ENCODE measurements at places on chromosomes 3 and 15. TPM values are rescaled to one million over a fixed set of nuclear protein-coding genes. Genes with fewer than 3 reads are reported as not detected.
A peak's percentile ranks its signal among the peaks of the same experiment; 100 is the strongest.

DNA sequence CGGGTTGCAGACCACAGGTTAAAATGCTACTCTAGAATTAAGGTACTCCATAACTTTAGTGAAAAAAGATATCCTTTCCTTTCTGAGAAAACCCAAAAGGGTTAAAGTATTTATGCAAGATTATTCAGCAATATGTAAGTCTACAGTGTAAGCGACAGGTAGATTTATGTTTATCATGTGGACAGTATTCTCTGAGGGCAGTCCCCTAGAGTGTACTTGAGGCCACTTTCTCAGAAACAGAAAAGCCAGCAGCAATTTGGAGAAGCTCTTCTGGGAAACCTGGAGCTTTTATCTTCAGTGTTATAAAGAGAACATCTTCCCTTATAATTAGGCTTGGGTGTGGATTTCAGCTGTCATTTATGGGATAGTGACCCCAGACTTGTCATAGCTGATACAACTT, 8.9 kb downstream of the ST3GAL6 start:
- H3K4me3 ChIP-seq: no peak overlapping the region
- DNase-seq: no peak
- H3K27me3 ChIP-seq: no peaks in the 10 kb centered on the region
- H3K27ac ChIP-seq: no peak overlapping the region
- peaks cover 6% of the 10 kb centered on the region for H3K4me1 ChIP-seq

- H3K4me1 ChIP-seq: no peaks in the 10 kb centered on the region
- no peaks in the 10 kb centered on the region for H3K36me3 ChIP-seq
- H3K27me3 ChIP-seq: no peaks in the 10 kb centered on the region
- no peak overlapping the region for H3K4me3 ChIP-seq
- no peak overlapping the region for H3K27ac ChIP-seq
These were observed 7.2 kb downstream of the MESP2 start for GRCh38 chr15:89783111-89783860.

The PLA1A gene
- 0.41 TPM for polyA plus RNA-seq

The ROPN1B gene
- polyA plus RNA-seq: 3.6 TPM

DNA sequence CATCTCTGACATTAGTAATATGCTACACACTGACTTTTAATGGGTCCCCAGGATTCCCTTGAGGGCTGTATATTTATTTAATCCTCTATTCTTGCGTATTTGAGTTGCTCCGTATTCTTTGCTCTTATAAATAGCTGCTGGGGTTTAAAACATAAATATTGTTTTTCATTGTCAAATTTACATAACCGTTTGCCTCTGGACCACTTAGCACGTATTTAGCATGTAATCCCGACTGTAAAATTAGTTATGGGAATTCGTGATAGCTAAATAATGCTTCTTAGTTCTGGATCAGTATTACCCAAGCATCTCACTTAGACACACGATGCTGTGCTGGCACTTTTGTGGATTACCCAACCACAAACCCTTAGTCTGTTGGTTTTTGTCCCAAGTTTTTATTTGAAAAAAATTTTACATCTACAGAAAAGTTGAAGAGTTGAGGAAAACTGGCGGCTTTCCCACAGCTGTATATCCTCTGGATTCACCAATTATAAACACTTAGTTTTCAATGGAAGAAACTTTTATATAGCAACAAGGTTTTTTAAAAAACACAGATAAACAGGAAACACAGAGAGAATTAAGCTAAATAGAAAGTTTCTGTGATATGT, 296.8 kb upstream of the TPM1 start:
- no peak for DNase-seq
- H3K36me3 ChIP-seq: peaks cover 8% of the 10 kb centered on the region
- H3K4me3 ChIP-seq: no peak overlapping the region
- peaks cover 11% of the 10 kb centered on the region for H3K4me1 ChIP-seq

GRCh38 chr15:48467801-48468200, 136.6 kb downstream of the DUT start:
- no peak for DNase-seq
- no peaks in the 10 kb centered on the region for H3K4me1 ChIP-seq
- peaks cover 33% of the 10 kb centered on the region for H3K36me3 ChIP-seq
- H3K4me3 ChIP-seq: no peak overlapping the region

The EIF2A gene
- polyA plus RNA-seq: 101 TPM

GRCh38 chr15:63899193-63899592, 65.4 kb upstream of the HERC1 start:
- no peaks in the 10 kb centered on the region for H3K4me1 ChIP-seq
- H3K4me3 ChIP-seq: no peak overlapping the region
- no peaks in the 10 kb centered on the region for H3K36me3 ChIP-seq
- H3K27ac ChIP-seq: no peak overlapping the region
- H3K27me3 ChIP-seq: no peaks in the 10 kb centered on the region
- DNase-seq: no peak

DNA sequence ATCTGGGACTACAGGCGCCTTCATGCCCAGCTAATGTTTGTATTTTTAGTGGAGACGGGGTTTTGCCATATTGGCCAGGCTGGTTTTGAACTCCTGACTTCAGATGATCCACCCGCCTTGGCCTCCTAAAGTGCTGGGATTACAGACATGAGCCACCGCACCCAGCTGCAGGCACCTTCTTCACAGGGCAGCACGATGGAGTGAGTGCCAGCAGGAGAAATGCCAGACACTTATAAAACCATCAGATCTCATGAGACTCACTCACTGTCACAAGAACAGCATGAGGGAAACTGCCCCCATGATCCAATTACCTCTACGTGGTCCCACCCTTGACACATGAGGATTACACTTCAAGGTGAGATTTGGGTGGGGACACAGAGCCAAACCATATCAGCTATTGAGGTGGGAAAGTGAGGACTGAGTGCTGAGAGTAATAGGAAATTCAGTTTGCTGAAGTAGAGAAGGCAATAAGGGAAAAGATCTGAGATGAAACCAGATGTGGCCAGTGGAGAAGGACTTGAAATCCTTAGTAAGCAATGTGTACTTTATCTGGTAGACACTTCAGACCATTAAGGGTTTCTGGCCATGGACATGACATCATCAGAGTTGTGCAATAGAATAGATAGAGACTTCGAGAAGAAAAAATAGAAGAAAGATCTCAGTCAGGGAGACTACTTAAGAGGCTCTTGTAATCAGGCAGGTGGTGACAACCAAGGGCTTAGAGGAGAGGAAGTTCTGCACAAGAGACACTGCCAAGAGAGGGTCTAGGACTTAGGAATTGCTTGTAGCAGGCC, 18.1 kb upstream of the ATP13A5 start:
- DNase-seq: no peak
- no peak overlapping the region for H3K4me3 ChIP-seq
- H3K4me1 ChIP-seq: no peaks in the 10 kb centered on the region
- no peak overlapping the region for H3K27ac ChIP-seq

GRCh38 chr15:41955100-41955499, 17.3 kb downstream of the EHD4 start:
- no peak overlapping the region for H3K27ac ChIP-seq
- H3K4me1 ChIP-seq: peaks cover 2% of the 10 kb centered on the region
- DNase-seq: no peak
- H3K27me3 ChIP-seq: no peaks in the 10 kb centered on the region
- no peak overlapping the region for H3K4me3 ChIP-seq
- peaks cover 4% of the 10 kb centered on the region for H3K36me3 ChIP-seq

GRCh38 chr15:69562564-69562963, 109.9 kb downstream of the RPLP1 start:
- H3K4me1 ChIP-seq: peaks cover 16% of the 10 kb centered on the region
- H3K36me3 ChIP-seq: no peaks in the 10 kb centered on the region
- H3K27ac ChIP-seq: no peak overlapping the region
- H3K27me3 ChIP-seq: no peaks in the 10 kb centered on the region

- DNase-seq: no peak
- H3K27ac ChIP-seq: no peak overlapping the region
- H3K4me3 ChIP-seq: no peak overlapping the region
- H3K4me1 ChIP-seq: no peaks in the 10 kb centered on the region
These were observed 31.5 kb upstream of the SCAANT1 start for GRCh38 chr3:63943678-63944077.

The PRSS50 gene
- 0.59 TPM for polyA plus RNA-seq

DNA sequence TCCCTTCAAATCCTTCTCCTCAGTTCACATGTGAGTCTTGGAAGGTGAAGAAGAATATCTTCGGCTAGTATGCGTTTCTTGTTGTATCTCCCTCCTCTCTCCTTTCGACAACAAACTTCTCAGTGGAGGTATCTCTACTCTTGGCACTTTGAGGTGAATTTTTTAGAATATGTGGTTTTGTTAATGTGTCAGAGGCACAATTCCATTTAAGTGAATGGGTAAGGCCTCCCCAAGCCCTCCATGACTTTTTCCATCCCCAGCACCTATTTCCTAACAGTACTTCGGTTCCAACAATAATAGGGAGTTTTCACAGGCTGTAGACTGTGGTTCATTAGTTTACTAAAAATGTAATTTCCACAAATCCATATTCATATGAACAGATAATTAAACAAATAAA, 74.2 kb downstream of the TM4SF4 start:
- H3K36me3 ChIP-seq: no peaks in the 10 kb centered on the region
- H3K27ac ChIP-seq: peak overlapping the region; percentile 70
- peaks cover 12% of the 10 kb centered on the region for H3K4me1 ChIP-seq
- H3K4me3 ChIP-seq: no peak overlapping the region
- no peaks in the 10 kb centered on the region for H3K27me3 ChIP-seq
- DNase-seq: no peak

DNA sequence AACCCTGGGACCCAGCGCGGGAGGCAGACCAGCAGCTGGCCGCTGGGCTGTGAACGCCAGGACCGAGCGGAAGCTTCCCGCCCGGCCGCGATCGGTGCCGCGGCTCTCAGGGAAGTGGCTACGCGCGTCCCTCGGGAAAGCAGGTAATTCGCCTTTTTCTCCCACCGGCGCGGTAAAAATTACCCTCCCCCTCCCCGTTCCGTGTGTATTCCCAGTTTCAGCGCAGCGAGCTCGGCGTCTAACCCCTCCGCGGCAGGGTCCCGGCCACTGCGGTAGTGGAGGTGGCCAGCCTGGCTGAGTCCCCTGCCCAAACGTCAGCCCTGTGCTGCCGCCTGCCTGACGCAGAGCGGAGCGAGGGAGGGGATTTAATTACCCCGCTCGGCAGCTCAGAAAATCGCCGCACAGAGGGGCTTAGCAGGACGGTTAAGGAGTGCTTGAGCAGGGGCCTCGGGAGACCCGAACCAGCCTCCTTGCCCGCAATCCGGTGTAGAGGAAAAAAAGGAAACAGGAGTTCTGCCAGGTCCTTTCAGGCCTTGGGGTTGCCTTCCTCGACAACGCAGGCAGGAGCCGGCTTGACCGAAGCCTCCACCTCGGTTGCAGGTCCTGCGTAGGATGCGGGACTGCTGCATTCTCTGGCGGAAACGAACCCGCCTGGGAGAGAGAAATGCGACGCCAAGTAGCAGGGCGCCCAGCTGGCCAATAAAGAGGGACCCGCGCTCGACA, 2.9 kb downstream of the GATA2 start:
- H3K36me3 ChIP-seq: no peaks in the 10 kb centered on the region
- no peak for DNase-seq
- H3K4me1 ChIP-seq: peaks cover 59% of the 10 kb centered on the region
- no peak overlapping the region for H3K27ac ChIP-seq
- H3K27me3 ChIP-seq: peaks cover 99% of the 10 kb centered on the region

Measured in spinal cord (tissue), 10 donors.